ENCODE measurements at places on chromosomes 11 and 22. TPM values are rescaled to one million over a fixed set of nuclear protein-coding genes. Genes with fewer than 3 reads are reported as not detected.

The PHOX2A gene
- not detected for total RNA-seq

The MMP12 gene
- total RNA-seq, result not detected

The LYVE1 gene
- total RNA-seq, result not detected

The AMBRA1 gene
- 35.7 TPM for total RNA-seq

The POU2AF2 gene
- not detected for total RNA-seq

The FLRT1 gene
- not detected for total RNA-seq

The CD3D gene
- 491 TPM for total RNA-seq

The PIWIL4 gene
- 0.41 TPM for total RNA-seq

The GLB1L3 gene
- total RNA-seq, result 16.1 TPM

The ACR gene
- total RNA-seq, result not detected

The IFITM2 gene
- 494 TPM for total RNA-seq

The CARD18 gene
- total RNA-seq, result not detected

The ZC3H12C gene
- 5.7 TPM for total RNA-seq

The VWCE gene
- 9.4 TPM for total RNA-seq

The MYBPC3 gene
- not detected for total RNA-seq

The ARHGAP32 gene
- 6.2 TPM for total RNA-seq

The XKR3 gene
- total RNA-seq, result not detected

The MAP6 gene
- total RNA-seq, result 0.54 TPM

The CDCA5 gene
- 91.8 TPM for total RNA-seq

The OR4A16 gene
- total RNA-seq, result not detected

The TUG1 gene
- 71.3 TPM for total RNA-seq

The CCDC15 gene
- total RNA-seq, result 3.1 TPM

The KCNE3 gene
- total RNA-seq, result not detected

The TTC28 gene
- total RNA-seq, result 2.4 TPM

The MS4A4A gene
- not detected for total RNA-seq

The LRRC32 gene
- total RNA-seq, result 5.7 TPM

The UCP3 gene
- 4.1 TPM for total RNA-seq

The UPB1 gene
- total RNA-seq, result 0.21 TPM

The PLAAT5 gene
- not detected for total RNA-seq

The CTTN gene
- 53.7 TPM for total RNA-seq

The KRTAP5-9 gene
- not detected for total RNA-seq

The KCNJ11 gene
- total RNA-seq, result 1.6 TPM

The UPK3A gene
- not detected for total RNA-seq

The TMEM80 gene
- 14.2 TPM for total RNA-seq

The ENTHD1 gene
- 0.20 TPM for total RNA-seq

The SPI1 gene
- total RNA-seq, result not detected

The OR5B21 gene
- total RNA-seq, result not detected
